ENCODE measurements at places on chromosomes 11 and 22.

GRCh38 chr11:16312233-16312765 lies 44.0 kb downstream of the SOX6 start:
- DNase-seq = no peak

DNA sequence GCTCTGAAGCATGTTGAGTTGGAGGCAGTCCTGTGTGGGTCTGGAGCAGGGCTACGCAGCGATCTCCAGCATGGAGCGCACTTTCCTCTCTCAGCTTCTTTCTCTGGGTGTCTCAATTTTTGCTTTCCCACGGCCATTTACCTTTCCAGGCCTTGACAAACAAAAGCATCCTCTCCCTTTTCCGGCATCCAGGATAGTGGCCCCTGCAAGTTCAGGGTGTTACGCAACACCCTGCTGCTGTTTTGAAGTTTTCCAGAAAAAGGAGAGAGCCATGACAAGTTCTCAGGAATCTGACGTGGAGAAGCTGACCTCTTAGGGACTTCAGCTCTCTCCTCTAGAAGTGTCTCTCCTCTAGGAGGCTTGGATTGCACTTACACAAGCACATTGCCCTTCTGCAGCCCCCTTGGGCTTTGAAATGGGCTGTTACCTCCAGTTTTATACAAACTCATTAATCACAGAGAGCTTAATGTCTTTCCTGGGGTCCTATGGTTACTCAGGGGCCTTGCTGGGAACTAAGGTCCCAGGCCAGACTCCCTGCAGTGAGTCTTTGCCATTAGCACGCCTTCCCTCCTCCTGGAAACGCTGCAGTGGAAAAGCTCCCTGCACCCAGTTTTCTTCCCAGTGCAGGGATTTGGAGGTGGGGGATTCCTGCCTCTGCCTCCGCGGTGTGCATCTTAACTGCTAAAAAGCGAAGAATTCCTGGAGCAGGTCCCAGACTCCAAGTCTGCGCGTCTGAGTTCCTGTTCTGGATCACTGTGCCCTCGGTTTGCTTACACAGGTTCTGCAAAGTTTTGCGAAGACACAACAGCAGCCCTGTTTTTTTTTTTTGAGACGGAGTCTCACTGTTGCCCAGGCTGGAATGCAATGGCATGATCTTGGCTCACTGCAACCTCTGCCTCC lies 80.4 kb downstream of the BARX2 start:
- no peak for DNase-seq

DNA sequence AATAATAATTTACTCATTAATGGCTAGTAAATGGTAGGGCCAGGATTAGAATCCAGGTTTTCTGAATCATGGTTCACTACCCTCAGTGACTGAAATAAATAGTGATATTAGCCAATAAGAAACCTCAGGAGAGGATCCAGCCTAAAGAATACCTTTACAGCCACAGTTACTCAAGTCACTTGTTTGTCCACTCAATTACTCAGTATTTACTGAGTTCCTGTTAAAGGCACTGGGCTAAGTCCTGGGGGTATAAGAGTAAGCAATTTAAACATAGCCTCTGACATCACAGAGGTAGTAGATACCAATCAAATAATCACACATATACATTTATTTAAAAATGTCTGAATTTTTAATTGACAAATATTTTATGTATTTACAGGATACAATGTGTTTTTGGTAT lies 56.8 kb upstream of the GAB2 start:
- no peak for DNase-seq

- DNase-seq = peak; percentile 23
These were observed 8.7 kb upstream of the CALCA start for GRCh38 chr11:14980854-14981253.
